ENCODE measurements at places on chromosomes 12 and 14. TPM values are rescaled to one million over a fixed set of nuclear protein-coding genes. Genes with fewer than 3 reads are reported as not detected.

- peaks cover 45% of the 10 kb centered on the region for H3K4me1 ChIP-seq
- no peak for DNase-seq
- H3K27me3 ChIP-seq = no peaks in the 10 kb centered on the region
- no peak overlapping the region for H3K27ac ChIP-seq
These were observed 26.3 kb downstream of the KLRK1 start for GRCh38 chr12:10363658-10363913.

- no peak overlapping the region for H3K27ac ChIP-seq
- no peak overlapping the region for H3K4me3 ChIP-seq
- no peak for DNase-seq
- no peaks in the 10 kb centered on the region for H3K36me3 ChIP-seq
- H3K27me3 ChIP-seq = no peaks in the 10 kb centered on the region
These were observed 275.4 kb downstream of the TRHDE start for GRCh38 chr12:72547573-72547972.

The TMEM229B gene
- total RNA-seq = 3.1 TPM

The RCOR1 gene
- total RNA-seq = 16.2 TPM

- H3K4me3 ChIP-seq = no peak overlapping the region
- H3K27ac ChIP-seq = no peak overlapping the region
- H3K27me3 ChIP-seq = peaks cover 43% of the 10 kb centered on the region
These were observed 382.2 kb downstream of the MED13L start for GRCh38 chr12:115895247-115895646.

GRCh38 chr12:108462686-108463085 lies 52.4 kb upstream of the FICD start:
- H3K27ac ChIP-seq = no peak overlapping the region
- H3K4me3 ChIP-seq = no peak overlapping the region
- H3K4me1 ChIP-seq = no peaks in the 10 kb centered on the region
- peaks cover 25% of the 10 kb centered on the region for H3K27me3 ChIP-seq
- DNase-seq = no peak

The LGALS3 gene
- total RNA-seq = 2.8 TPM

DNA sequence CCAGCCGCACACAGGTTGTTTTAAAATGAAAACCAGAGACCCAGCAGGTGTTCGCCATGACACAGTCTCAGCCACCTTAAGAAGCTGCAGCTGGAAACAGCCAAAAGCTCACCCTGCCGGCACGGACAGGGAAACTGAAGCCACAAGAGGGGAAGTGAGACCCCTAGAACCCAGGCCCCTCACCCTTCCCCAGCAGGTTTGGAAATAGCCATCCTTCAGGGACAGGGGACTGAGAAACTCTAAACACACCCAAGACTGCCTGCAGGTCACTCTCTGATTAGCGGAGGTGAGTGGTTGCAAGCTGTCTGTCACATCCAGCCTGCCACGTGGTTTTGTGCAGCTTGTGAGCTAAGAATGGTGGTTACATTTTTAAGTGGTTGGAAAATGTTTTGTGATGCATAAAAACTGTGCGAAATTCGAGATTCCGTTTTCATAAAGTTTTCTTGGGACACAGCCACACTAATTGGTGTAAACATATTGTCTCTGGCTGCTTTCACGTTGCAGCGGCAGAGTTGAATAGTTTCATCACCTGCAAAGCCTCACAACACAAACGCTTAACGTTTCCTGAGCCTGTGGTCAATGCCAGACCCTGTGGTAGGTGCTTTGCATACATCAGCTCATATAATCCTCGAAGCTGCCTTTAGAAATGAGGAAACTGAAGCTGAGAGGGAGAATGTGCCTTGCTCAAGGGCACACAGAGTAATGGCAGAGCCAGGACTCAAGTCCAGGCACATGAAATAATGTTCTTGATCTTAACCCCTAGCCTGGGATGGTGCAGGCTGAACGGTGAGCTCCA lies 1.7 kb upstream of the SELPLG start:
- peak overlapping the region; percentile 90 for H3K4me3 ChIP-seq
- peaks cover 21% of the 10 kb centered on the region for H3K36me3 ChIP-seq
- peak overlapping the region; percentile 97 for H3K27ac ChIP-seq
- H3K4me1 ChIP-seq = peaks cover 66% of the 10 kb centered on the region
- peak; percentile 63 for DNase-seq

The MORN3 gene
- total RNA-seq = 1.9 TPM

GRCh38 chr12:111359231-111359913 lies 9.5 kb downstream of the PHETA1 start:
- H3K4me3 ChIP-seq = no peak overlapping the region
- peak; percentile 71 for DNase-seq
- peaks cover 16% of the 10 kb centered on the region for H3K4me1 ChIP-seq
- H3K27ac ChIP-seq = peak overlapping the region; percentile 67
- no peaks in the 10 kb centered on the region for H3K36me3 ChIP-seq
- H3K27me3 ChIP-seq = peaks cover 13% of the 10 kb centered on the region

The JAG2 gene
- total RNA-seq = 2.3 TPM

The SMAGP gene
- 0.64 TPM for total RNA-seq

DNA sequence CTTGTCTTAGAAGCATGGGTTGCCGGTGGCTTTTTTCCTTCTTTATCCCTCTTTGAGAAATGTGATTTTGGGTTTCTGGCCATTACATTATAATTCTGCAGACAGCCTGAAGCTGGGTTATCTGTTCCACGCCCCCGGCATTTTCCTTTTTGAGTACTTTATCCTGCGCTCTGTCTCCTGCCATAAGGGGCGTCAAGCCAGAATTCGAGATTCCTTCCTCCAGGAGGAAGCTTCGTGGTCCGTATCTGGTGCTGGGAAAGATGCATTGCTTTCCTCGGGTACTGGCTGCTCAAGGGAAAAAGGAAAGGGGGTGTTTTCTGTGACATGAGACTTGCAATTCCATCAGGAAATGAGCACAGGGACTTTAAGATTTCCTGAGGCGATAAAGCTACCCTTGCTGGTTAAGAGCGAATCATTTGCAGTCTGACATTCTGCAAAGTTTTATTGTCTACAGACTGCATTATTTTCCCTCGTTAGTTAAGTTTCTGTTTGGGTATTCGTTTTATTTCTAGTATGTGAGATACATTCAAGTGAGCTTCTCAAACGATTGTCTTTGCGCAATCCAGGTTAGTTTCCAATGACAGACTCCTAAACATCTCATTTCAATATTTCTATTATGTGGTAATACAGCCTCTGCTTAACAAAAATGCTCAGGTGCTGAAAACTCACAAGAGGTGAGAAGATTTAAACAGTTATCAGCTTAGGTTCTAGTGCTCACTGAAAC lies 694 bp downstream of the AKAP5 start:
- no peak for DNase-seq
- peak overlapping the region; percentile 74 for H3K27ac ChIP-seq
- no peaks in the 10 kb centered on the region for H3K27me3 ChIP-seq

The CRIP1 gene
- total RNA-seq = 87.3 TPM

GRCh38 chr12:128743916-128744315 lies 79.8 kb downstream of the SLC15A4 start:
- DNase-seq = no peak
- peaks cover 3% of the 10 kb centered on the region for H3K36me3 ChIP-seq
- H3K4me1 ChIP-seq = no peaks in the 10 kb centered on the region
- no peak overlapping the region for H3K4me3 ChIP-seq

The KRAS gene
- 27.9 TPM for total RNA-seq

The SOX5 gene
- not detected for total RNA-seq

DNA sequence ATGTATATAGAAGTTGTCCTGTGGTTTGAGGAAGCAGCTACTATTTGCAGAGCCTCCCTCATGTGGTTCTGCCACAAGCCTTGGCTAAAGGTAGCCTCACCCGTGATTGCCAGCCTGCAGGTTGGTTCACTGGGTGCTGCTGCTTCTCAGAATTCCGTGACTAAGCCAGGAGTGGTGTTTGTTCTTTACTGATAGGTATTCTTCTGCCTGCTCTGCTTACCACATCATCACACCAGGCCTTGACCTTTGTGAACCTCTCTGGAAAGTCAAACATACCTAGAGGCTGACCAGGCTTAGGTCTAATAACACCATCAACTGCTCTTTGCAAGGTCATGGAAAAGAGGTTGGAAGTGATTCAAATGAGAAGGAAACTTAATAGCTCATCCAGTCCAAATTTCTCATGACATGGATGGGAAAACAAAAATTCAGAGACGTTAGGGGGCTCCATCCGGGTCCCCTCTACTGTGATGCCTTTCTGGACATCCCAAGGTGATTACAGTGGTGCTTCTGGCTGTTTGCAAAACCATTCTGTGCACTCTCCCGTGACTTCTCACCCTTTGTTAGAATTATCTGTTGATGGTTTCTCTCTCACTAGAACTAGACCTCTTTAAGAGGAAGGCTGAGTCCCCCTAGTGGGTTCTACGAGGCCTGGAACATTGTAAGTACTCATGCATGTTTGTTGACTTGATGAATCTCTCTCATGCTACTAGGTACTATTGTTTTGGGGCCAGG lies 8.5 kb upstream of the SOCS2 start:
- no peaks in the 10 kb centered on the region for H3K27me3 ChIP-seq
- H3K36me3 ChIP-seq = peaks cover 8% of the 10 kb centered on the region
- peaks cover 4% of the 10 kb centered on the region for H3K4me1 ChIP-seq
- H3K4me3 ChIP-seq = no peak overlapping the region

- no peak overlapping the region for H3K4me3 ChIP-seq
- no peaks in the 10 kb centered on the region for H3K4me1 ChIP-seq
- DNase-seq = no peak
- no peaks in the 10 kb centered on the region for H3K36me3 ChIP-seq
- no peaks in the 10 kb centered on the region for H3K27me3 ChIP-seq
These were observed 424.5 kb downstream of the FOXG1 start for GRCh38 chr14:29191092-29191491.

The RNASE4 gene
- total RNA-seq = 0.68 TPM

DNA sequence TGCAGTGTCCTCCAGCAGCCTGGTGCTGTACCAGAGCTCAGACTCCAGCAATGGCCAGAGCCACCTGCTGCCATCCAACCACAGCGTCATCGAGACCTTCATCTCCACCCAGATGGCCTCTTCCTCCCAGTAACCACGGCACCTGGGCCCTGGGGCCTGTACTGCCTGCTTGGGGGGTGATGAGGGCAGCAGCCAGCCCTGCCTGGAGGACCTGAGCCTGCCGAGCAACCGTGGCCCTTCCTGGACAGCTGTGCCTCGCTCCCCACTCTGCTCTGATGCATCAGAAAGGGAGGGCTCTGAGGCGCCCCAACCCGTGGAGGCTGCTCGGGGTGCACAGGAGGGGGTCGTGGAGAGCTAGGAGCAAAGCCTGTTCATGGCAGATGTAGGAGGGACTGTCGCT lies 15.2 kb downstream of the C12orf43 start:
- no peak overlapping the region for H3K4me3 ChIP-seq
- H3K27me3 ChIP-seq = no peaks in the 10 kb centered on the region
- peaks cover 11% of the 10 kb centered on the region for H3K36me3 ChIP-seq
- no peak for DNase-seq
- H3K27ac ChIP-seq = peak overlapping the region; percentile 20

The FGF23 gene
- total RNA-seq = not detected

DNA sequence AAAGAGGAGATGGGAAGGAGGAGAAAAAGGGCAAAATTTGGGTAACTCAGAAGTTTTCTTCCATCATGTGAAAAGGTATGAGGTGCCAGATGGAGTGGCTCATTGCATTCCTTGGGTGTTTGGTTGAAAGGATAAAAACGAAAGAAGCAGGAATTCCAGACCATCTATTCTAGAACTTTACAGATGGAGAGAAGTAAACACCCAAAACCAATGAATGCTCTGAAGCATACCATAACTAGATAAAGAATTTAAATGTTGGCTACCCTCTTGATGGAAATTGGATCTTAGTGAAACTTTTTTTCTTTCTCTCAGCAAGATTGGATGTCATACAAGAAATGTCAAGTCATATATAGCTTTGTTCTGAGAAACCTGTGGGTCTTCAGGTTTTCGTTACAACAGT lies 175.6 kb upstream of the FAR2 start:
- H3K27me3 ChIP-seq = peaks cover 5% of the 10 kb centered on the region
- no peaks in the 10 kb centered on the region for H3K36me3 ChIP-seq
- DNase-seq = no peak
- H3K27ac ChIP-seq = no peak overlapping the region
- H3K4me3 ChIP-seq = no peak overlapping the region
- no peaks in the 10 kb centered on the region for H3K4me1 ChIP-seq

The OR4K13 gene
- not detected for total RNA-seq

DNA sequence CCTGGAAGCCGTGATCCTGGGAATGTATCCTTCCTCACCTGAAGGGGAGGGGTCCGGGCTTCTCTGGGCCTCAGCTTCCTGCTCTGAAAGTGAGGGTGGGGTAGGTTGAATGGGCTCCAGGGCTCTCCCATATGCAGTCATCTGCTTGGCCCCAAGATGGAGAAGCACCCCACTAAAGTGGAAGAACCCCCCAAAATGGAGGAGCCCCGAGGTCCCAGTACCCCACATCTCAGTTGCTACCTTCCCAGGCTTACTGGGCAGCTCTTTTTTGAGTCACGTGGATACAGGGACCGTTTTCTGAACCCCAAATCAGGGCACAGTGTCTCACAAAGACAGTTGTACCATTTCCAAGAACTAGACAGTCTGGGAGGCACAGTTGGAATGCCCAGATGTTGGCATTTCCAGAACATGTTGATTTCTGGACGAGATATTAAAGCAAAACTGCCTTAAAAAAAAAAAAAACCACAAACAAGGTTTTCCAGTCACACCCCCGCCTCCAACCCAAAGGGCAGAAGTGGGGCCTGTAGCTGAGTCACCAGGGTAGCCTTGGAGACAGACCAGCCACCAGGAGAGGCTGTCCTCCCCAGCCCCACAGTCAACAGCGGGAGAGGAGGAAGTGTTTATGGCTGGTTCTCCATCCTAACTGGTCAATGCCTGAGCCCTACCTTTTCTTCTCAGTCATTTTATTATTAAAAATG lies 12.1 kb downstream of the VASH1 start:
- H3K27ac ChIP-seq = no peak overlapping the region
- peak; percentile 49 for DNase-seq
- no peak overlapping the region for H3K4me3 ChIP-seq

The EPYC gene
- not detected for total RNA-seq

DNA sequence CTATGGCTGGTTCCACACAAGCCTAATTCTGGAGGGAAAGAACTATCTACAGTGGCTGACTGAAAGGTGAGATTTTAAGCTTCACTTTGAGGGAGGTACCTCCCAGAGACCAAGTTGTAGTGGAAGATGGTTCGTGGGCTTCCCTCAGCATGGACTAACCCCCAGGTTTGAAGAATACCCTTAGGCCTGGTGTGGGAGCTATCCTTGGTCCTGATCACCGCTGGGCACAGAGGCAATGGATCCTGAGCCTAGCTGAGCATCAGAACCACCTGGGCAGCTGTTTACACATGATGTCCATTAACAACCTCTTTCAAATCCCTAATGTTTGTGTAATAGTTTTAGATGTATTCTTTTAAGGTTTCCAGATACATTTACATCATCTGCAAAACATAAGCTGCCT lies 10.3 kb downstream of the DAO start:
- H3K4me1 ChIP-seq = no peaks in the 10 kb centered on the region
- H3K36me3 ChIP-seq = no peaks in the 10 kb centered on the region
- no peak overlapping the region for H3K4me3 ChIP-seq
- no peak overlapping the region for H3K27ac ChIP-seq

Data from activated naive CD8-positive, alpha-beta T cell treated with anti-CD3 and anti-CD28 coated beads for 36 hours (primary cell).